T-cell (primary cell): ENCODE measurements at places on chromosomes 7 and 10. TPM values are rescaled to one million over a fixed set of nuclear protein-coding genes. Genes with fewer than 3 reads are reported as not detected.

PRF1 gene
- 146 TPM for total RNA-seq

ATOH7 gene
- total RNA-seq: not detected

JAKMIP3 gene
- total RNA-seq: 0.49 TPM

GIMAP2 gene
- total RNA-seq: 183 TPM
